ENCODE measurements at places on chromosomes 2 and 18.

GRCh38 chr18:31204166-31204565, 41.5 kb upstream of the DSC1 start:
- no peak for DNase-seq

- no peak for DNase-seq
These were observed 7.7 kb downstream of the WNT10A start for GRCh38 chr2:218888341-218888740.

DNA sequence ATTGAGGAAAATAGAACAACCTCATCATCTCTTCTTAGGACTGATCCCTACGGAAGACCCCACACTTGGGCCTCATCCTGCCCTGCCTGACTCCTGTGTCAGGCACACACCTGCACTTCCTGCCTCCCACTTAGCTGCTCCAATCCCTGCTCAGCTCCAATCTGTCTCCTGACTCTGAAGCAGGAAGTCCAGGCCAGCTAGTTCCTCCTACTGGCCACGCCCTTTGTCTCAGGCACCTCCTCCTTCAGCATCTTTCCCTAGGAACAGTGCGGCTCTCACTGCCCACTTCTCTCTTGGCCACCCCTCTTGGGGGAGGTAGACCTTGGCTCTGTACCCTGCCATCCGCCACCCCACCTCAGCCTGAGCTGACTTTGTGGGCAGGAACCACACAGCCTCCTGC, 135.8 kb downstream of the CELF4 start:
- DNase-seq: no peak

GRCh38 chr2:224366267-224366844, 35.6 kb downstream of the FAM124B start:
- DNase-seq: no peak

GRCh38 chr2:143807671-143808070, 678.5 kb downstream of the ARHGAP15 start:
- DNase-seq: no peak

DNA sequence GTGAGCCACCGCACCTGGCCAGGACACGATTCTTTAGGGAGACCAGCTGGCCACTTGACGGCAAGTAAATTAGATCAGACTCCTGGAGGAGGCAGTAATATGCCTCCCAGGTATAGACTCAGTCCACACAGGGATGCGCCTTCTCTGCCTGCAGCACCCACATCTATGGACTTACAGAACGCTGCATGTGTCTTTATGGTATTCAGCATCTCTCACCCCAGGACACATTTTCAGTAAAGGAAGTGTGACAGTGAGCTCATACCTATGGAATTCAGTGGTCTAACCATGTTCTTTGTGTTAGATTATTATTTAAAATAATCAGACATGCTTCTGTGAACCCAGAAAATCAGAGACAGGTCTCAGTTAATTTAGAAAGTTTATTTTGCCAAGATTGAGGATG, 5.9 kb upstream of the NARS1 start:
- DNase-seq: peak; percentile 76
